Heart left ventricle (tissue), 16 donors: ENCODE measurements at places on chromosomes 4 and X. TPM values are rescaled to one million over a fixed set of nuclear protein-coding genes. Genes with fewer than 3 reads are reported as not detected.

- no peaks in the 10 kb centered on the region for H3K27me3 ChIP-seq
- no peak overlapping the region for H3K27ac ChIP-seq
- no peaks in the 10 kb centered on the region for H3K4me1 ChIP-seq
- H3K4me3 ChIP-seq = no peak overlapping the region
- no peak for DNase-seq
- H3K36me3 ChIP-seq = no peaks in the 10 kb centered on the region
Measured at GRCh38 chr4:78171482-78171881, 114.4 kb downstream of the FRAS1 start.

DNA sequence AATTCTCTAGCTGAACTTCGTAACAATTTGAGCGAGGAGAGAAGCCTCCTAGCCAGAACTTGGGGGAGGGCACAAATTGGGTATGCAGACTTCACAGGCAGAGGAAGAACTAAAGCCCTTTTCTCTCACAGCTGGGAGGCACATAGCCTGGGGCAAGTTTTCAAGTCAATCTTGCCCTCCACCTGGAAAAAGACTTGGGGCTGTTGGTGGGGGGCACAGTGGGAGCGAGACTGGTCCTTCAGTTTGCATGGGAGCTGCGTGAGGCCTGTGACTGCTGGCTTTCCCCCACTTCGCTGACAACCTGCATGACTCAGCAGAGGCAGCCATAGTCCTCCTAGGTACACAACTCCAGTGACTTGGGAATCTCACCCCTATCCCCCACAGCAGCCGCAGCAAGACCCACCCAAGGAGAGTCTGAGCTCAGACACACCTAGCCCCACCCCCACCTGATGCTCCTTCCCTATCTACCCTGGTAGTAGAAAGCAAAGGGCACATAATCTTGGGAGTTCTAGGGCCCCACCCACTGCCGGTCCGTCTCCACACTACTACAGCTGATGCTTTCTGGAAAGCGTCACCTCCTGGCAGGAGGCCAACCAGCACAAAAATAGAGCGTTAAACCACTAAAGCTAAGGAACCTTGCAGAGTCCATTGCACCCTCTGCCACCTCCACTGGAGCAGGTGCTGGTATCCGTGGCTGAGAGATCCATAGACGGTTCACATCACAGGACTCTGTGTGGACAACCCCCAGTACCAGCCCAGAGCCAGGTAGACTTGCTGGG, 160.8 kb downstream of the CBLL2 start:
- H3K27me3 ChIP-seq = no peaks in the 10 kb centered on the region
- H3K4me1 ChIP-seq = no peaks in the 10 kb centered on the region
- DNase-seq = peak; percentile 20
- no peak overlapping the region for H3K27ac ChIP-seq
- H3K36me3 ChIP-seq = no peaks in the 10 kb centered on the region
- H3K4me3 ChIP-seq = no peak overlapping the region

DNA sequence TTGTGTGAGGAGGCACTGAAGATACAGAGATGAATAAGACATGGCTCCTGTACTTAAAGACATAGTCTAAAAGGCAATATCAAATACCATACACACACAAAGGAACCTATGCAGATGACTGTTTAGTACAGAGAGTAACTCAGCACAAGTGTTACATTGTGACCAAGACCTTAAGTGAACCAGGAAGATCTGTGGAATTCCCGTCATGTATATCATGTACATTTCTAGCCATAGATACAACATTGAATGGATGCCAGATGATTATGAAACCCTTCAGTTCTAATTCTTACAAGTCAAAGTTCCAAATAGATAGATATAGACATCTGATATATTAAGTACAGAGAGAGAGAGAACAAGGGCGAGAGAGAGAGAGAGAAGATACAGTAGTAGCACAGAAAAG, 73.2 kb downstream of the PAK3 start:
- H3K36me3 ChIP-seq = no peaks in the 10 kb centered on the region
- no peak for DNase-seq
- no peaks in the 10 kb centered on the region for H3K4me1 ChIP-seq
- no peak overlapping the region for H3K4me3 ChIP-seq

GRCh38 chr4:118287711-118288451, 64.9 kb downstream of the PRSS12 start:
- peaks cover 2% of the 10 kb centered on the region for H3K36me3 ChIP-seq
- H3K27ac ChIP-seq = no peak overlapping the region
- no peaks in the 10 kb centered on the region for H3K4me1 ChIP-seq
- no peak for DNase-seq
- H3K4me3 ChIP-seq = no peak overlapping the region

GRCh38 chr4:61397174-61397573, 197.0 kb downstream of the ADGRL3 start:
- H3K27me3 ChIP-seq = no peaks in the 10 kb centered on the region
- H3K27ac ChIP-seq = no peak overlapping the region
- no peak overlapping the region for H3K4me3 ChIP-seq

- H3K4me1 ChIP-seq = no peaks in the 10 kb centered on the region
- DNase-seq = no peak
- H3K27ac ChIP-seq = no peak overlapping the region
- H3K4me3 ChIP-seq = no peak overlapping the region
Measured at GRCh38 chr4:76088719-76089118, 14.2 kb downstream of the ART3 start.

GRCh38 chr4:130760246-130760645, 1664.3 kb downstream of the C4orf33 start:
- no peaks in the 10 kb centered on the region for H3K4me1 ChIP-seq
- no peak for DNase-seq
- H3K27me3 ChIP-seq = no peaks in the 10 kb centered on the region
- H3K4me3 ChIP-seq = no peak overlapping the region

- H3K27me3 ChIP-seq = no peaks in the 10 kb centered on the region
- H3K27ac ChIP-seq = no peak overlapping the region
- no peak for DNase-seq
- H3K36me3 ChIP-seq = no peaks in the 10 kb centered on the region
- H3K4me1 ChIP-seq = peaks cover 5% of the 10 kb centered on the region
- no peak overlapping the region for H3K4me3 ChIP-seq
Measured at GRCh38 chr4:13088726-13089658, 395.1 kb downstream of the RAB28 start.

DNA sequence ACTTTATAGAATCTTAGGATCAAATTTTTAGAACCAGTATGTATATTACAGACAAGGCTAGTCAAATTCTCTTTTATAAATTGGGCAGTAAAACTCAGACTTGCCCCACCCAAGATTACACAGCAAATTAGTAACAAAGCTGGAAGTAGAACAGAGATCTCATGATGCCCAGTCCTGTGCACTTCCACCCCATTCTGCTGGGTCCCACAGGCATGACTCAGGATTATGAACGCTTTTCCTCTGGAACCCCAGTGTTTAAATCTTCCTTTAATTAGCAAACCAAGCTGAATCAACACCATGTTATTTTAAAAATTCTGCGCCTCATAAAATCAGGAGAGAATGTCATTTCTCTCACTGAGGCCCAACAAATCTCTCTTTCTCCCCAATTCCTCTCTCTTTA, 1.5 kb upstream of the IL13RA2 start:
- H3K27ac ChIP-seq = no peak overlapping the region
- H3K4me1 ChIP-seq = no peaks in the 10 kb centered on the region
- no peaks in the 10 kb centered on the region for H3K27me3 ChIP-seq
- DNase-seq = no peak

GPR78 gene
- not detected for polyA plus RNA-seq

SPACA5B gene
- polyA plus RNA-seq = not detected

CHIC2 gene
- polyA plus RNA-seq = 17.8 TPM

LDB2 gene
- 23.5 TPM for polyA plus RNA-seq
